ENCODE measurements at places on chromosomes 2 and 18.
A peak's percentile ranks its signal among the peaks of the same experiment; 100 is the strongest.

GRCh38 chr2:72924353-72925240 is 7.3 kb downstream of the EMX1 start:
- DNase-seq: no peak

- peak; percentile 18 for DNase-seq
These were observed 46.2 kb upstream of the SERPINE2 start for GRCh38 chr2:224085246-224085645.

DNA sequence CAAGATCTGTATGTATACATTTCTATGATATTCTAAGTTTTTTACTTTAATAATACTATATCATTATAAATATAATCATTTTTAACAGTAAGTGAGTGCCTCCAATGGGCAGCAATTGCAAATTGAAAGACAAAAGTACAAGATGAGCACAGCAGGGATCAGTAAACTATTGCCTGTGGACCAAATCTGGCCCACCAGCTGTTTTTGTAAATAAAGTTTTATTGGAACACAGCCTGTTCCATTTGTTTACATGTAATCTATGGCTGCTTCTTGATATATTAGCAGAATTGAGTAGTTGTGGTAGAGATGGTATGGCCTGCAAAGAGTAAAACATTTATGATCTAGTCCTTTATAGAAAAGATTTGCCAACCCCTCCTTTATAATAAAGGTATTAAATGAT is 43.2 kb downstream of the CHST9 start:
- no peak for DNase-seq

- peak; percentile 70 for DNase-seq
These were observed 74.4 kb upstream of the TANC1 start for GRCh38 chr2:158894078-158894477.

- no peak for DNase-seq
These were observed 1424.6 kb downstream of the DPP10 start for GRCh38 chr2:115867024-115867423.

DNA sequence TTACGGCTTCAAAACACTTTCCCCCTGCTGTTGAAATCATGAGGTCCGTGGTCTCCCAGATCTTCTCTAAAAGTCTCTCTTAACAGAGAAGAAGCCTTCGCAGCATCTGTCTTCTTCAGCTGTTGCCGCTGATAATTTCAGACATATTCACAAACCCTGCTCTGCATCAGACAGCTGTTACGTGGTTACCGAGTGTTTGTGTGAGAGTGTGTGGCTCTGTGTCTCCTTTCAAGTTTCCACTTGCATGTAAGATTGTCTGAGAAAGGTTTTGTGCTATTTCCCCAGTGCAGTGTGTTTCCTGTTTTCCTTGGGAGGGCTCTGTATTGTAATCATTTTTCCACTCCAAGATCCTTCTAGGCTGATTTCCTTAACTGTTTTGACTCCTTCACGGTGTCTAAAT is 32.8 kb downstream of the MAIP1 start:
- no peak for DNase-seq

- DNase-seq: no peak
These were observed 463.2 kb downstream of the THSD7B start for GRCh38 chr2:137228566-137228965.

GRCh38 chr18:13175754-13176210 is 42.8 kb upstream of the LDLRAD4 start:
- no peak for DNase-seq

DNA sequence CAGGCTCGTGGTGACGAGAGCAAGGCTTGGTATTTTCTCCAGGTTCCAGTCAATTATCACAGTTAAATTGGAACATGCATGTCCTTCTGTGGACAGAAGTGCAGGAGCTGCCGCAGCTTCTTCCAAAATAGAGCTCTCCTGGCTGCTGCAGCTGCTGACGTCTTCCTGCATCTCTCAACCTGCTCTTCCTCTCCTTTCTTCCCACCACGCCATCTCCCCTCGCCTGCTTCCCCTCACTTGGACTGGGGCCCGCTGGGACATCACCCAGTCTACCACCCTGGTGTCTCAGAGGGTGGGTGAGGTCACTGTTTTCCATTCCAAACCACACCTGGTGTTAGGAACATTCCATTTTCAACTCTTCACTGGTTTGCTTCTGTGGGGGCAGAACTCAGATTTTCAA is 41.4 kb downstream of the SPP2 start:
- DNase-seq: no peak

- no peak for DNase-seq
These were observed 1.3 kb downstream of the PTMA start for GRCh38 chr2:231709636-231709980.

DNA sequence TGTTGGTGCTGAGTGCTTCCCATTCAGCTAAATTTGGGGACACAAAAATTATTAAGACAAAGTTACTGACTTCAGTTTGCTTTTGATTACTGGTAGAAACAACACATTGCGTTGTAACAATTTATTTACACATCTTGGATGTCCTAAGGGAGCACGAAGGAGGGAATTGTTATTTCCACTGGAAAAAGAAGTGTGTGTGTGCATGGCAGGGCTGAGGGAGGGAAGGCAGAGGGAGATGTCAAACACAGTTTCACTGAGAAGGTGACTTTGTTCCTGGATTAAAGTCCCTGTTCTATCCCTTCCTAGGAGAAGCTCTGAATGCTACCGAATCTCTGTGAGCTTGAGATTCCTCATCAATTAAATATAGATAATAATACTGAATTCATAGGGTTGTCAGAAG is 3.8 kb upstream of the CDH20 start:
- no peak for DNase-seq

- DNase-seq: no peak
These were observed 79.8 kb upstream of the PDE1A start for GRCh38 chr2:182506606-182507005.

DNA sequence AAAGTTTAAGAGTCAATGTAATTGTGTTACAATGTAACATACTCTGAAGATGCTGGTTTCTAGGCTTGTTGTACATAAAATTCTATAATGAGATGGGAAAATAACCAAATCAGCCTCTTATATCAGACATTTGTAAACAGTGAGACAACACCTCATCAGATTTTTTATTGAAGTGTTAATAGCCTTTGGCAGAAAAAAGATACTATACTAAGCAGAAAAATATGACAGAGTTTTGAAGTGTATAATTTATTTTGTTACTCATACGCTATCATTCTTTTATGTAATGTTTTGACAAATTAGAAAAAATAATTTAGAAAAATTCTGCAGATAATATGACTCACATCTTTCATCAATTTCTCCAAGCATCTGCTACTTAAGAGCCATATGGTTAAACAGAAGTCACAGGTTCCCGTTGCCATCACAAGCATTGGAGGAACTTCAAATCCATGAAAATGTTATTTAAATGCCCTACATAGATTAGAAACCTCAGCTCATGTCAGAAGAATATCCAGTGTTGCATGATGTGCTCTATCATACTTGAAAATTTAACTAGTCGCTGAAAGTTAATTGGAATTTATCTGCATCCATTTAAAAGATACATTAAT is 535.4 kb downstream of the LRP1B start:
- DNase-seq: no peak

DNA sequence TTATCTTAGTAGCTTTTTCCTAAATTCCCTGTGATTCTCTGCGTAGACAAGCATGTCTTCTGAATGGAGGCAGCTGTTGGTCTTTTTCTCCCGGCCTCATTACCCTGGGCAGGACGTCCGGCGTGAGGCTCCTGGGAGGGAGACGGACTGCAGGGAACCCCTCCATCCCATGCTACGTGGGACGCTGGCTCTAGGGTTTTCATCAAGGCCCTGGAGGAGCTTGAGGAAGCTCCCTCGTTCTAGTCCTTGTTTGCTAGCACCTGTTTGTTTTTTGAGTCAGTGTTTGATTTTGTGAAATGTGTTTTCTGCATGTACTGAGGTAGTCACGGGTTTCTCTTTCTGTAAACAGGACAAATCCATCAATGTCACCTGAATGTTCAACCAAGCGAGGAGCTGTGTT is 99.3 kb upstream of the TMEM18 start:
- no peak for DNase-seq

DNA sequence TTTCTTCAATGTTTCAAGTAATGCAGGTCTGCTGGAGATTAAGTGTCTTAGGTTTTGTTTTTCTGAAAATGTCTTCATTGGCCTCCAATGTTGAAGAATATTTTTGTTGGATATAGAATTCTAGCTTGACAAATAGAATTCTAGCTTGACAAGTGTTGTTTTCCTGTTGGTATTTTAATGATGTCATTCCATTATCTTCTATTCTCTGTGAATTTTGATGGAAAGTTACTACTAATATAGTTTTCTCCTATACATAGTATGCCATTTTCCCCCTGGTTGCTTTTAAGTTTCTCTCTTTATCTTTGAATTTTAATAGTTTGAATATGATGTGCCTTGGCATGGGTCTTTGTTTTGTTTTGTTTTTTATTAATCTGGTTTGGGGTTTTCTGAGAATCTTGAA is 119.9 kb downstream of the RAPGEF4 start:
- no peak for DNase-seq

- no peak for DNase-seq
These were observed 13.2 kb downstream of the SH2D6 start for GRCh38 chr2:85431570-85432205.

- no peak for DNase-seq
These were observed 70.3 kb downstream of the BAZ2B start for GRCh38 chr2:159546039-159546438.

DNA sequence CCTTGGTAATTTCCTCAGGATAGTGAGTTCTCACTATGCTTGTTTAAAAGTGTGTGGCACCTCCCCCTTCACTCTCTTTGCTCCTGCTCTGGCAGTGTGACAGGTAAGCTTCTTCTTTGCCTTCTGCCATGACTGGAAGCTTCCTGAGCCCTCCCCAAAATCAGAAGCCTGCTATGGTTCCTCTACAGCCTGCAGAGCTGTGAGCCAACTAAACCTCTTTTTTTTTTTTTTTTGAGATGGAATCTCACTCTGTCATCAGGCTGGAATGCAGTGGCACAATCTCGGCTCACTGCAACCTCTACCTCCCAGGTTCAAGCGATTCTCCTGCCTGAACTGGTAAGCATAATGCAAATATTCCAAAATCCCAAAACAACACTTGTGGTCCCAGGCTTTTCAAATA is 80.0 kb downstream of the SOWAHC start:
- no peak for DNase-seq

GRCh38 chr2:43142921-43143438 is 83.4 kb downstream of the ZFP36L2 start:
- no peak for DNase-seq

DNA sequence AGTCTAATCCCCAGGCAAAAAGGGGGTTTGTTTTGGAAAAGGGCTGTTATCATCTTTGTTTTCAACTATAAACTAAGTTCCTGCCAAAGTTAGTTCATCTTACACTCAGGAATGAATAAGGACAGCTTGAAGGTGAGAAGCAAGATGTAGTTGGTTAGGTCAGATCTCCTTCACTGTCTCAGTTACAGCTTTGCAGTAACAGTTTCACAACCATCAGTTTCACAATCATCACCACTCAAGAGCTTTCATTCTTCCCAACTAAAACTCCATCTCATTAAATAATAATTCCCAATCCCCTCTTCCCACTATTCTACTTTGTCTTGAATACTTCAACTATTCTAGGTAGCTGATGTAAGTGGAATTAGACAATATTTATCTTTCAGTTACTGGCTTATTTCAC is 200.9 kb downstream of the NYAP2 start:
- no peak for DNase-seq

DNA sequence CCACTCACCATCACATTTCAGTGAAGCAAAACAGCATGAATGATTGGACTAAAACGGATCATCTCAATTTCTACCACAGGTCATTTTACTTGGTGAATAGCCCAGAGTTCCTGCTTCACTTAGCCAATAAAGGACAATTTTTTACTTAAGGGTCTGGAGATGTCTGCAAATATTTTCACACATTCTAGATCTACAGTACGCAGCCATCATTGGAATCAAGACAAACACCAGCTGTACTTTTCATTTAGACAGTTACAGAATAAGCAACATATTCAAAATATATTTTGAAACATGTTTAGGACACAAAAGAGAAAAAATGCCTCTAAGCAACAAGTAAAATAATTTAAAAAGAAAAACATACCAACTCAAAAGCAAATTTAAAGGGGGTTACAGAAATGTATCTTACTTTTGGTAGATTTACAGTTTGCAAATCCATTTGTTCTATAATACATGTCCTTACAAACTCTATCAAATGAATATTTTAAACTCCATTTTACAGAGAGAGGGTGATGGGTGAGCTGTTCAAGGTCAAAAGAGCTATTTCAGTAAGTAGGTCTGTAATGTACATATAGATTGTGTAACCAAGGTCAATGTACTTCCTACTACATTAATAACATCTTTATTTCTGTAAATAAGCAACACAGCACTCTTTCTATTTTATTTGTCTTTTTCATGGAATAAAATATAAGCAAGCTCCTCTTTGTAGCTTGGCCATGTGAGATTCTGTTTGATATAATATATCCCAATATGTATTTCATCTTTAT is 13.4 kb downstream of the PPP1R1C start:
- DNase-seq: no peak

DNA sequence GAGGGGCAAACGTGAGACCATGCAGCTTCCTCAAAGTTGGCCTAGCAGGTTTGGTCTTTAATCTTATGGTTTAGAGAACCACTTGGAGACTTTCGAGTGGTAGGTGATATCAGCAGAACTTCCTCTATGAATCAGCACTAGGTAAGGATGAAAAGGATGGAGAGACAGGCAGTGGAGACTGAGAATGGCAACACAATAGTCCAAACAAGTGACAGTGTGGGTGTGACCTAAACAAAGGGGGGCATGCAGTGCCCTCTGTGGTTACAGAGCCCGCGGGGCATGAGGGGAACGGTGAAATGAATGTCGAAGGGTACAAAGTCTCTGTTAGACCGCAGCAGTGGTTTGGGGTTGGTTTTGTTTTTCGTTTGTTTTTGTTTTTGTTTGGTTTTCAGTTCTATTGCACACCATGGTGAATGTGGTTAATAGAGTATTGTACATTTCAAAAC is 143.9 kb downstream of the L3MBTL4 start:
- DNase-seq: no peak

GRCh38 chr2:30261695-30262211 is 30.4 kb downstream of the LBH start:
- no peak for DNase-seq

GRCh38 chr2:207515671-207516070 is 14.1 kb upstream of the CREB1 start:
- no peak for DNase-seq

- no peak for DNase-seq
These were observed 7.9 kb downstream of the SERPINB12 start for GRCh38 chr18:63550068-63550467.

DNA sequence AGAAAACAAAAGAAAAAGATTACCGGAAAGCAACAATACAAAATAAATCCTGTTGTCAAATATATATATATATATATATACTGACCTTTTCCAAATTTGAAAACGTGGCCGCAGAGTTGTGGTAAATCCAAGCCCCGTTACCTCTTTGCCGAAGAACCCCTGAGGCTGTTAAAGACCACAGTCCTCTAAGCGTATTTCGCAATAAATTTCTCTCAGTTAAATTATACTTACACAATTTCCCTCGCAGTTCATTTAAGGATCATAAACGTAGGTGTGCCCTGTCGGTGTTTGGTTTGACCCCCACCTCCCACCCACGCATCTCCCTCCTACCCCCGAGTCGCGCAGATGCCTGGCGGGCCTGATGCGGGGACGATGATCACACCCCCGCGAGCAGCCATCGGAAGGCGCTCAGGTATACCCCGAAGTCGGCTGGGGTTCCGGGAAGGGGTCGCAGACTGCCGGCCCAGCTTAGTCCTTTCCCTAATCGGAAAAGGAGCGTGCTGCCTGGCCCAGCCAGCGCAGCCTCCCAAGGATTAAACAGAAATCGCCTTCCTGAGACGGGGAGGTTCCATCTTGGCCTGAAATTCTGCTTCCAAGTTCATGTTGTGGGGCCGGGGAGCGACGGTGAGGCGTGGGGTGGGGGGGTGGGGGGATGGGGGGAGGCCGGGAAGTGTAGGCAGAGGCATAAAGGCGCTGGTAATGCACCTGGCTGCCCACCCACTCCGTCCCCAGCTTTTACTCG is 2.9 kb upstream of the MEIS1 start:
- no peak for DNase-seq
